Stimulated activated CD4-positive, alpha-beta T cell treated with anti-CD3 and anti-CD28 coated beads, Interleukin-4, amount 100 ng/mL, for 48 hours (primary cell): ENCODE measurements at places on chromosomes 3 and 15.

GRCh38 chr3:156341332-156341731 lies 213.6 kb downstream of the SSR3 start:
- DNase-seq: no peak

DNA sequence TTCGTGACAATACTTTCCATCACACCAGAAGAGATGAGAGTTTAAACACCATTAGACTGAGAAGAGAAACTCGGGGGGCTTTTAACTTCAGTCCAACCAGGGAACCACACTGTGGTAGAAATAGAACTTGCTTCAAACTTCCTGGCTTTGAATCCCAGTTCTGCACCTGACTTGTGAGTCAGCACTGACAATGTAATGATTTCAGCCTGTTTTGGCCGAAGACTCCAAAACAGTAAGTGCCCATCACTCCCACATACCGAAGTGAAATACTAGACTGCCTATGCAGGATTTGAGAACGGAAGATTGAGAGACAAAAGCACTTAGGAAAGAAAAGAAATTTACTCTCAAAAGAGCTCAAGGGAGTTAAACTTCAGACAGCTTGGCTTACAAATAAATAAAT lies 27.0 kb downstream of the C2CD4B start:
- no peak for DNase-seq

DNA sequence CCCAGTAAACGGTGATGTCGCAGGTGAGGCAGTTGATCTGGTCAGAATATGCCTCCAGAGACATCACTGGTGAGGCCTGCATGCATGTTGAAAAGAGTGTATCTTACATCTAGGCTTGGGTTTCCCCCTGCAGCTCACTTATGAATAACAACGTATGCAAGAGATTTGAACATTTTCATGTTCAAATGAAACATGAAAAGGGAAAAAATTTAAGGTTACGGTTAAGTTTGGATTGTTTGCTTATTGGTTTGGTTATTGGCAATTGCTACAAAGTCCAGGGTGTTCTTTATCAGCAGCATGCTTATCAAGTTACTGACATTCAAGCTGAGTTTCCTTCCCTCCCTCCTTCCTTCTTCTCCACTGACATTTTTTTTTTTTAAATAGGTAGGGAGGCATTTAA lies 123.2 kb downstream of the IGF1R start:
- no peak for DNase-seq

DNA sequence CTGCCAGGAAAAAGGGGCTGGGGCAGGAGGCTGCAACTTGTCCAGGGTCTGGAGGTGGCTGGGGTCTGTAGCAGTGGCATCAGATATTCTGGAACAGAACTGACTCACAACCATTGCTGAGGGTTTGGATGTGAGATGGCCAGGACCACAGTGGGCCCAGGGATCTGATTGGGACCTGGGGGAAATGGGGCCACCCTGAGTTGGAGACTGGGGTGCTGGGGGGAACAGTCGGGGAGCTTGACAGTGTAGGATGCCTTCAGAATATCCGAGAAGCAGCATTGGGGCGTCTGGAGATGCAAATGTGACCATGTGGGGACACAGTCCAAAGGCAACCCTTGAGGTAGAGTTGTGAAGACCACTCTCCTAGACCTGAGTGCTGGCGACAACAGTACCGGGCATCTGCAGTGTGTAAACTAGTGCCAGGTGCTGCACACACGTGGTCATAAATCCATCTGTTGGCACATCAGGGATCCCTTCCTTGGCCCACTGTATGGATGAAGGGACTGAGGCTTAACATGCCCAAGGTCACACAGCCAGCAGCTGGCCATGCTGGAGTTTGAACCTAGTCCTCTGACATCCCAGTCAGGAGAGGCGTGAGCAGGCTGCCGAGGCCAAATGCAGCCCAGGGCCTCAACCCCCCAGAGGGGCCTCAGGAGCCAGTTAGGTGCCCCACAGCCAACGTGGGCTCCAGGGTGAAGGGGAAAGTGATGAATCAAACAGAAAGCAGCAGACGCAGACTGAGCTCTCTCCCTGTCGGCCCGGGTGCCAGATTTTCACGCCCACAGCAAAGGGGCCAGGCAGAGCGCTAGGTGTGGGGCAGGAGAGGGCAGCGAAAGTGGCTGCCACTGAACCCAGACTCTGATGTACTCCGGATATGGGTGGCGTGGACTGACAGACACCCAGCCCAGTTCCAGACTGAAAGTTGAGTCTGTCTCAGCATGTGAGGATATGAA lies 18.8 kb downstream of the HEMK1 start:
- peak; percentile 87 for DNase-seq

- DNase-seq: no peak
Measured at GRCh38 chr3:186988806-186989205, 58.5 kb downstream of the ST6GAL1 start.

GRCh38 chr3:9403463-9403862 lies 6.0 kb downstream of the SETD5 start:
- DNase-seq: no peak

- DNase-seq: no peak
Measured at GRCh38 chr3:23760325-23760724, 45.4 kb upstream of the UBE2E1 start.

DNA sequence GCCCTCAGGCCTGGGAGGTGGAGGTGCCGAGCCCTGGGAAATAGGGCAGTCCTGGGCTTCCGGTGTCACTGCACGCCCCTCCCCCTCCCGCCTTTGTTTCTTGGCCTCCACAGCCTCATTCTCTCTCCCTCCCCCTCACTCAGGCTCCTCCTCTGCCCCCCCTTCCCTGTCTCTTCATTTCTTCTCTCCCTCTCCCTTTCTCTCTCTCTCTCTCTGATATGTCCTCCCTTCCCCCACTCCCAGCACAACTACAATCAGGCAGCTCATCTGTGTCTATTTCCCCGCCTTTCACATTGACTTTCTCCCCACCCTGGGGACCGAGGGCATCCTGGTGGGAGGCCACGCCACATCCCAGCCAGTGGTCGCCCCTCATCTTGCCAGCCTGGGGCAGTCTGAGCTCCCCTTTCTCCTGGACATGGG lies 40.2 kb downstream of the IDH2 start:
- DNase-seq: peak; percentile 32

DNA sequence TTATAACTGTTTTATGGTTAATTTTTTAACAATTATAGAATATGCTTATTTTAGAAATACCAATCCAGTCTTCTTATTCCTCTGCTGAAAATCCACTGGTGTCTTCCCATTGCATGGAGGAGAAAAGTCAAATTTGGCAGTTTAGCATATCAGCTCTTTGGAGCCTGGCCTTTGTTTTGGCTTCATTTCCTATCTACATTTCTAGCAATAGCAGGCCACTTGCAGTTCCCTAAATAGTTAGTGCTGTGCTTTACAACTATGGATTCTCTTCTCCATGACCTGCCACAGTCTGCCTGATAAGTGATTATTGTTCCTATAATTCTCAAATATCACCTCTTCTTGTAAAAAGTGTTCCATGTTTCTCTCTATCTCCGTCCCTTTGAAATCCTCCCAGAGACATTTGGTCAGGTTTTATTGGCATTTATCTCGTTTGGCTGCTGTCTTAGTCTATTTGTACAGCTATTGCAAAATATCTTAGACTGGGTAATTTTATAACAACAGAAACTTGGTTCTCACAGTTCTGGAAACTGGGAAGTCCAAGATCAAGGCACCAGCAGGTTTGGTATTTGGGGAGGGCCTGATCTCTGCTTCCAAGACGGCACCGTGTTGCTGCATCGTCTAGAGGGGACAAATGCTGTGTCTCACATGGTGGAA lies 8.2 kb upstream of the SEC22A start:
- no peak for DNase-seq

DNA sequence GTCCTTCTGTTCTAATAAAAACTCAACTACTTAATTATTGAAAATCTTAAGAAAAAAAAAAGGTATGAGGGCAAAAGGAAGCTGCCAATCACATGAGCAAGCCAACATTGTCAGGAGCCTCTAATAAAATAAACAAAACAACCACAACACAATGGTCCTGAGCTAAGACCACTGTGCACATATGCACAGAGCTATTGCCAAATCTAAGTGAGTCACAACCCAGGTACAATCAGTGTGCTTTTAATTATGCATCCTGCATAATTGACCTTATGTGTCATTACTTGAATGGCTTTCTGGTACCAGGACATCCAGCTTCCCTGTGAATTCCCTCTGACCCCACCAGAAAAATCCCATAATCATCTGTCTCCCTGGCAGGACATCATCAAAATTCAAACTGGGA lies 639.8 kb downstream of the MAGI1 start:
- DNase-seq: no peak

DNA sequence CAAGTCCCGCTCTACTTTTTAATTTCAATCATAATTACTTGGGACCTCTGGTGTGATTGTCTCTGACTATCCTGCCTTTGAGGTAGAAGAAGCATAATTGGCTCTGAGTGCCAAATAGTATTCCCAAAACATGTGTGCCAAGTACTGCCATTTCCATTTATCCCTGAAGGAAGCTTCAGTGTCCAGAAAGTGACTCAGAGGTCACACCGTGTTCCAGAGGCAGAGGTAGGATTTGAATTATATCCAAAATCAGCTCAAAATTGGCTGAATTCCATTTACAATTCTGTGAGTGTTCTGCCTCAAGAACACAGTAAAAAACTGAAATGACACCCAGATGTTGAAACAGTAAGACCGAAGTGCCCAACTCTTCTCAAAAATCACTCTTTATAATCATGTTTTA lies 255.3 kb downstream of the RSL24D1 start:
- no peak for DNase-seq

GRCh38 chr15:85543741-85544155 lies 163.3 kb downstream of the AKAP13 start:
- no peak for DNase-seq

DNA sequence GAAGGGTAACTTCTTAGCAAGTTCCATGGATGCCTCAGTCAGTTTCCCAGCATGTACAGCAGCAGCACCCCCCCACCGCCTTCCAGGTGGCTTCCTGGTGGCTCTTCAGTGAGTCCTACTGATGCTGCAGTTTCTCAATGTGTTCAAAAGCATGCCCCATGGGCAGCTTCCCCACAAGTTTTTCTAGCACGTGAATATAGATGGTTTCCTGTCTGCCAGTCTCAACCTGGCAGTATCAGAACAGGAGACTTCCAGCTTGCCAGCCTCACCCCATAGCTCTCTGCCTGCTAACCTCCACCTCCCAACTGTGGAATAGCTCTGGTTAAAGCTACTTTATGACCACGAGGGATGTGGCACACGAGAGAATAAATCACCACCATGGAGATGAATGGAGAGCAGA lies 188.3 kb upstream of the SLCO3A1 start:
- no peak for DNase-seq
